Skeletal muscle cell (primary cell): ENCODE measurements at places on chromosomes 7 and 10.

DNA sequence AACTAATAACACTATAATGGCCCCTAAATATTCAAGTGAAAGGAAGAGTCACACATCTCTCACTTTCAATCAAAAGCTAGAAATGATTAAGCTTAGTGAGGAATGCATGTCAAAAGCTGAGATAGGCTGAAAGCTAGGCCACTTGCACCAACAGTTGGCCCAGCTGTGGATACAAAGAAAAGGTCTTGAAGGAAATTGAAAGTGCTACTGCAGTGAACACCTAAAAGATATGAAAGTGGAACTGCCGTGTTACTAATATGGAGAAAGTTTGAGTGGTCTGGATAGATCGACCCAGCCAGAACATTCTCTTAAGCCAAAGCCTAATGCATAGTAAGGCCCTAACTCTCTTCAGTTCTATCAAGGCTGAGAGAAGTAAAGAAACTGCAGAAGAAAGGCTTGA, 12.1 kb upstream of the SNX13 start:
- no peak for DNase-seq

DNA sequence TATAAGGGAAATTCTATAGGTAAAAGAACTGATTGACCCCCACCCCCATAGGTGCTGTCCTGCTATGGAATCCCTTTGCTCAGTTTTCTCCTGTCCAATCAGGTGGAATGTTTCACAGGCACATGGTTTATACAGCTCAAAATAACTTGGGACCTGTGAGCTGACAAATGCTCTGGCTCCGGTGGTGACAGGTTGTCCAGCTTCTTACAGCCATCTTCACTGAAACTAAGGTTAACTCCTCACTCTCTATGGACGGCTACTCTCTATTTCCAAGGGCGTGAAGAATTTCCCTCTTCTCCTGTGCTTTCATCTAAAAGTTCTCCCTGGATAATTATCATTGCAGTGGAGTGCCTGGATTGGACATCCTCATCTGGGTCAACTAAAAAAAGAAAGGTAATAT, at the start of gene MYPN:
Gene MYPN, plus strand, starts transcription at position 158 of the 400 bp plus-strand sequence. CDS start 11,951 bp downstream, outside the sequence.
- DNase-seq: no peak

DNA sequence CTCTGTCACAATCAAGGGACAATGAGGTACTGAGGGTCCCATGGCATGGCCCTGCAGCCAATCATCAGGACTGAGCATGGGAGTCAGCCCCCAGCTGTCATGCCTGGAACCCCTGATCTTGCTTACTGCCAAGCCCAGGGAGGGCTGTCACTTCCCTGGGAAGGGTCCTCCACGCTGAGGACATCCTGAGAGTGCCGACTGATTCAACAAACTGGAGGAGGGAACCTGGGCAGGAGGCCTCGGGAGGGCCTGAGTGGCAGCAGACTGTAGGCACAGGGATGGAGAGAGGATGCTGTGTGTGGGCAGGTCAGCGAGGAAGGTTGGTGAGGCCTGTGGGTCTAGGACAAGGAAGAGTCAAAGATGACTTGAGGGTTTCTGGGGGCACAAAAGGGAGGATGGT, 154.3 kb downstream of the ZNF248 start:
- DNase-seq: no peak

- DNase-seq: no peak
Measured at GRCh38 chr7:82275342-82275741, 168.2 kb downstream of the CACNA2D1 start.

- no peak for DNase-seq
Measured at GRCh38 chr7:37287131-37287855, 161.4 kb downstream of the ELMO1 start.

DNA sequence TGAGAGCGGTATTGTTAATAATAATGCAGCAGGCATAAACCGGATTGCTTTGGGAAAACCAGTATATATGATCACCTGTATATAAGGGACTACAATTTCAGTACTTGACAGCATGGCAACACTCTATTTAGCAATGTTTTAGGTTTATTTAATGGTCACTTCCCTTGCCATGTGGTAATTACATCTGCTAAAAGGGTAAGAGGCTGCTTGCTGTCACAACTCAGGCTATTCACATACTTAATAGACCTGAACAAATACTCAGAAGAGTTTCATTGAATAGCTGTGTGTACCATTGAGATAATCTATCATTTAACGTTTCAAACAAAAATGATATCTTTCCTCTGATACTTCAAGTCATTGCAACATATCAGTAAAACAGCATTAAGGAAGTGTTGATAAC, 90.1 kb downstream of the PCDH15 start:
- DNase-seq: no peak

- DNase-seq: no peak
Measured at GRCh38 chr10:128642502-128642901, 516.3 kb upstream of the MKI67 start.

- no peak for DNase-seq
Measured at GRCh38 chr7:1999278-1999984, 233.3 kb downstream of the MAD1L1 start.

DNA sequence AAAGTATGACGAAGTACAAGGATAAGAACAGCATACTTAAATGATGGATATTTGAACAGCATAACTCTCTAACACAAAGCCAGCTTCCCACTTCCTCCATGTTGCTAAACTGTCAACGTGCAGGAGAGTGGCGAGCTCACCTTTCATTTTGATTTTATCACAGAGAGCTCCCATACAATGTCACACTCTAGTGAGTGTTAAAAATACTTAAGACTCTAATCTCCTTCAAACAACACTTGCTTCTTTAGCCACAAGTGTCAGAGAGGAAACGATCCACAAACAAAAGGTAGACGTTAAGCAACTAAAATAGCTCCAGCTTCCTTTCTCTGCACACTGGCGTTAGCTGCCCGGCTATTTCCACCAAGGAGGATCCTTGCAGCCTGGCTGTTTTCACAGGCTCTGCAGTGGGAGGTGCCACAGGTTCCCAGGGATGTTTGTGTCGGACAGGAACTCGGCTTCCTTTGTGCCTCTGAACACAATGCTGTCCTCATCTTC, 194.6 kb downstream of the COBL start:
- DNase-seq: no peak

- DNase-seq: no peak
Measured at GRCh38 chr10:30770816-30771215, 141.3 kb upstream of the LYZL2 start.

- DNase-seq: no peak
Measured at GRCh38 chr10:73796766-73797165, 11.4 kb downstream of the ZSWIM8 start.

DNA sequence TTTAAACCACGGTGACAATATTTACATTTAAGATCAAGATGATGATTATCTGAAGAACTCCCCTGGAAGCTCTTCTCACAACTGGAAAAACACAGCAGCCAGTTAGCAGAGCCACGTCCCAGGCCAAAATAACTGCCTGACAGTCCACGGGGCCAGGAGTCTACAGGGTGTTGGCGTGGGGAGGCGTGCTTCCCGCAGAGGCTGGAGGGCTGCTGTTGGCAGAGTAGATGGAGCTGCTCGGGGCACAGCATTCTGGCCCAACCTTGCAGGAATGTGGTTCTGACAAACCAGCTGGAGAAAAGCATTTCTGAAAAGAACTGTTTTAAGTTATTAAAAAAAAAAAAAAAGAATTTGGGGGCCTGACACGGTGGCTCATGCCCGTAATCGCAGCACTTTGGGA, 177.9 kb downstream of the EBF3 start:
- DNase-seq: no peak

DNA sequence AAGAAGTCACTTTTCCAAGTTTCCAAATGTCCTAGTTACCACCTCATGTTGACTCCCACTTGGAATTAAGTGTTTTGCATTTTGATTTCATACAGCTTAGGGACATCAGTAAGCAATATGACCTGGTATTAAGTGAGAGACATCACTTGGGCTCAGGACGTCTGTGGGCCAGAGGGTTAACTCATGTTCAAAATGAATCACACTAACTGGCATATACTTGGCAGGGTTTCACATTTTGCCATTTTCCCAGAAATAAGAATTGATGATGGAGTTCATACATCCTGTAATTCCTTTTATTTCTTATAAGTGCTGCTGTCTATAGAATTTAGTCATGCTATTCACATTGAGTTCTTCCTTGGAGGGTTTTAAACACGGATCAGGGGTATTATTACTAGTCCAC, 516.5 kb downstream of the PHTF2 start:
- no peak for DNase-seq

DNA sequence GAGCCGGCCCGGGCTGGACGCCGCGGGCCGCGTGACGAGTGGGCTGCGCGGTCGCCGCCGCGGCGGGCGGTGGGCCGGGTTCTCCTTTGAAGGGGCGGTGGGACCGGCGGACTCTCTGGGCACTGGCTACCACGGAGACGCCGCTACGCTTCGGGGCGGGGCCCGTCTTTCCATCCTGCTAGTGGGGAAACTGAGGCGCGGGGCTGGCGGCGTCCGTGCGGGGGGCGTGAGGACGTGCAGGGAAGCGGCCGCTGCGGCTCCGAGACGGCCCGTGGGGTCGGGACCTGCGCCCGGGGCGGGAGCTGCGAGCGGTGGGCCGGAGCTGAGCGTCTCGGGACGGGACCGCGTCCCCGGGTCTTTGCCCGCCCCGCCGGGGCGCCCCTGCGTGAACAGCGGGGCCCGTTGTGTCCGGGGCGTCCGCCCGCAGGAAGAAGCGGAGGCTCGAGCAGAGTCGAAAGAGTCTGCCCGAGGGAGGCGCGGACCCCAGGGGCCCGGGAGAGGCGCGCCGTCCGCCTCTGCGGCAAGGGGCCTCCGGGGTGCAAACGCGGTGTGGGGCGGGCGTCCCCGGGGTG, 548 bp upstream of the BNIP3 start:
- DNase-seq: no peak

- DNase-seq: no peak
Measured at GRCh38 chr10:69516316-69516715, 56.9 kb downstream of the NEUROG3 start.

DNA sequence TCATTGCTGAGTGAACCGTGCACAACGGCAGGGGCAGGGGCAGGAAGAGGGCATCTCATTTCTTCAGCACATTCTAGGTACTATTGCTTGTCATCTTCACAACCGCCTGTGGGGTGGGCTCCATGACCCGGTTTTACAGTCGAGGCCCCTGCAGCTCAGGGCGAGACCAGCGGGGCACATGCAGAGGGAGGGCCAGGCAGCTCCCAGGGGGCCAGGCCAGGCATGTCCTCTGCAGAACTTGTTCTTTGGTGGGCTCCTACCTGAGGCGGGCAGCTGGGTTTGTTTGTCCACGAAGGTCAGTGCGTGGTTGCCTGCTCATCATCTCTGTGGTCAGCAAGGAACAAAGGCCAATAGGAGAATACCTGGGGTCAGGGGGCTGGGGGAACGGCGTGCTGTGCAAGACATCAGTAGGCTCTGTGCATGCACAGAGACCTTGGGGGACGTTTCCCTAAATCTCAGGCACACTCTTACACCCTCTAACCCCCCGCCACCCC, 75.1 kb upstream of the LEP start:
- DNase-seq: no peak

DNA sequence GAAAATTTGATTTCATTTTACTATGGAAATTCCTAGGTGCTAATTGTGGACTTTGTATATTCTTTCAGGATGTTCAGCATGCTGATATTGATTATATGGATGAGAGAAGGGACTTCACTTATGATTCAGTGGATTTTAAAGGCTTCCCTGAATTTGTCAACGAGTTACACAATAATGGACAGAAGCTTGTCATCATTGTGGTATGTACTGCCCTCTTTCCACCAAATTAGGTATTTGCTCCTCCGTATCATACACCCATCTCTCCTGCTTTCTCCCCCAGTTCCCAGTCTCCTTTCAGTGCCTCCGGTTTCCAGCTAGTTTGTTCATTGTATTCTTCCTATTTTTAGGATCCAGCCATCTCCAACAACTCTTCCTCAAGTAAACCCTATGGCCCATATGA, 34.6 kb downstream of the MGAM start:
- DNase-seq: peak; percentile 23

DNA sequence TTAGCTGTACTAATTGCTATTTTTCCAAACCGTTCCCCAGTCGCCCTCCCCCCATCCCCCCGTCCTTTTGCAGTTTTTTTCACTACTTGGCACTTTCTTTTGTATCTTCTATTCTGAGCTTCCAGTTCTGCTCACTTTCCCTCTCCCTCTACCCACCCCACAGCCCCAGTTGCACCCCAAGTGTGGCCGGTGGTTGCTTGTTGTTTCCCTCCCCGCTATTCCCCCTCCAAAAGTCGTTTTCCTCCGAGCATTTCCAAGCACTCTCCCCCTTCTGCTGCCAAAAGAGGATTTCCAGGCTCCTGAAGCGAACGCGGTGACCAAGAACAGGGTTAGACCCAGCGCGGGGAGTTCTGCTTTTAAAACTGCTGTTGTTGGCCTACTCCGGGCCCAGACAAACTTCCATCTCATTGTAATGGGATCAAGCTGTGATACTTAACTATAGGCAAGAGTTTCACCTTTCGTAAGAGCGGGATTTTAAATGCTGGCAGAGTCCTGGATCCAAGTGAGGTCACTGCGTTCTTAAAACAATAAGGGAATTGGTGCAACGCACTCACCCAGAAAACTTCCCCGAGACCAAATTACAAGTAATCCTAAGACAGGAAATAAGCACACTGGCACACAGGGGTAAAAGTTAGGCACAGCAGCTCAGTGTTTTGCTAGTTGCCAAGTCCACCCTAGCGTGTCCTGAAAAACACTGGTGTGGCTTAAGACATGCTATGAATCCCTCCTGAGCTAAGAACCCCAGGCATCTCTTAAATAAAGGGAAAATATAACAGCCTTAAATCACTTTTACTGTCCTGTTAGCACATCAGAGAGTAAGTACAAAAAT, 1.5 kb upstream of the RGS10 start:
- DNase-seq: no peak

- DNase-seq: no peak
Measured at GRCh38 chr10:47188156-47188555, 111.8 kb upstream of the GDF10 start.

- DNase-seq: no peak
Measured at GRCh38 chr7:31892099-31892829, 177.9 kb downstream of the PDE1C start.

- DNase-seq: no peak
Measured at GRCh38 chr10:132849546-132850031, 63.6 kb upstream of the NKX6-2 start.

- no peak for DNase-seq
Measured at GRCh38 chr7:38452681-38453108, 178.5 kb downstream of the AMPH start.

DNA sequence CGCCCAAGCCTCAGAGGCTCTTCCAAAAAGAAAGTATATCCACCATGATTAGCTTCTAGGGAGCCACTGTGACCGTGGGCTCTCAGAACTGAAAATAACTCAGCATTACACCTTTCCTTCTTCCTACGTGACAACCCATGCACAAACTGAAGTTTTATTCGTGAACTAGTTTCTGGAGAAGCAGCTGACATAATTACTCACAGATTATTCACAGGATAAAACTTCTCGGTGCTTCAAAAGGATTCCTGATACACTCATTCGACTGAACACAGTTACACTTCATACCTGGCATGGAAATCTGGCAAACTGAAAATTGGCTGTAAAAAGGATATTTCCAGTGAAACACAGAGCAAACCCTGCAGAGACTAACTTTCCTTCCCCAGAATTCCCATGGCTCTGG, 139.2 kb upstream of the PTER start:
- no peak for DNase-seq

GRCh38 chr7:7519056-7519455, 16.6 kb downstream of the COL28A1 start:
- no peak for DNase-seq

GRCh38 chr10:17725703-17726102, 26.3 kb upstream of the TMEM236 start:
- DNase-seq: no peak

- no peak for DNase-seq
Measured at GRCh38 chr7:40805361-40805760, 670.6 kb downstream of the SUGCT start.

GRCh38 chr7:139936760-139937310, 107.8 kb downstream of the TBXAS1 start:
- DNase-seq: peak; percentile 47

- no peak for DNase-seq
Measured at GRCh38 chr10:52757773-52758172, 14.8 kb downstream of the MBL2 start.
